Activated T-helper 2 cell treated with anti-CD3 and anti-CD28 coated beads, Interferon-gamma antibody, Interleukin-2, Interleukin-4, amounts not matched to agents 10 μg/mL and 5 μg/mL and 100 μg/mL, durations not matched to agents 14 hours and 24 hours and 36 hours (primary cell): ENCODE measurements at places on chromosomes 6 and 20. TPM values are rescaled to one million over a fixed set of nuclear protein-coding genes. Genes with fewer than 3 reads are reported as not detected.

Gene ZBP1
- total RNA-seq = 0.32 and 0.62 TPM in 2 replicates

Gene PTCHD4
- not detected in 2 replicates for total RNA-seq

Gene POM121L2
- total RNA-seq = not detected in 2 replicates

Gene KCNQ5
- total RNA-seq = 15.3 and 18.8 TPM in 2 replicates

Gene CGA
- total RNA-seq = 0.44 and 0.59 TPM in 2 replicates

Gene PKIB
- total RNA-seq = 0.44 and 0.52 TPM in 2 replicates

GRCh38 chr20:63033794-63034709, 27.3 kb upstream of the BHLHE23 start:
- H3K27me3 ChIP-seq = peaks cover 11% of the 10 kb centered on the region
- DNase-seq = no peak
- H3K4me1 ChIP-seq = peaks cover 6% of the 10 kb centered on the region

GRCh38 chr6:144920391-144920961, 635.3 kb downstream of the UTRN start:
- no peak overlapping the region for H3K4me3 ChIP-seq
- peaks cover 15% of the 10 kb centered on the region for H3K27me3 ChIP-seq
- peaks cover 5% of the 10 kb centered on the region for H3K4me1 ChIP-seq
- no peak for DNase-seq
- no peaks in the 10 kb centered on the region for H3K36me3 ChIP-seq

- H3K4me1 ChIP-seq = no peaks in the 10 kb centered on the region
- no peak overlapping the region for H3K27ac ChIP-seq
- H3K36me3 ChIP-seq = no peaks in the 10 kb centered on the region
- no peaks in the 10 kb centered on the region for H3K27me3 ChIP-seq
- DNase-seq = no peak
Measured at GRCh38 chr6:61562098-61562497, 723.9 kb downstream of the KHDRBS2 start.

- peak overlapping the region; percentile 98 for H3K27ac ChIP-seq
- peaks cover 49% of the 10 kb centered on the region for H3K4me1 ChIP-seq
- DNase-seq = no peak
- H3K36me3 ChIP-seq = peaks cover 42% of the 10 kb centered on the region
Measured at GRCh38 chr20:298776-299391, 1.5 kb downstream of the ZCCHC3 start.

GRCh38 chr6:136014454-136015437, 163.2 kb downstream of the PDE7B start:
- no peak overlapping the region for H3K4me3 ChIP-seq
- H3K36me3 ChIP-seq = peaks cover 7% of the 10 kb centered on the region
- H3K4me1 ChIP-seq = peaks cover 8% of the 10 kb centered on the region
- peaks cover 2% of the 10 kb centered on the region for H3K27me3 ChIP-seq
- no peak overlapping the region for H3K27ac ChIP-seq

DNA sequence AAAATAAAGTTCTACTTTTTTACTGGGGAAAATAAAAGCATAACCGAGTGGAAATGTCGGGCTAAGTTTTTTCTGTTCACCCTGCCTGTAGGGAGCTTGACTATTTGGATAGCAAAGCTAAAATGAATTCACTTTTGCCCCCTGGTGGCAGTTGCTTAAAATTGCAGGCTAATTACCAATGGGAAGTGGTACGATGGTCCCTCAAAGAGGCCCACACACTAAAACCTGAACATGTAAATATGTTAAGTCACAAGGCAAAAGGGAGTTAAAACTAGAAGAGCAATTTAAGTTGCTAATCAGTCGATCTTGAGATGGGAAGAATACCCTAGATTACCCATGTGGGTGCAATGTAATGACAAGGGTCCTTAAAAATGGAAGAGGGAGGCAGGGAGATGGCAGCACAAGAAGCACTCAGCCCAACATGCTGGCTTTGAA, 916 bp upstream of the SUN5 start:
- peaks cover 2% of the 10 kb centered on the region for H3K4me1 ChIP-seq
- DNase-seq = no peak
- no peak overlapping the region for H3K27ac ChIP-seq
- no peak overlapping the region for H3K4me3 ChIP-seq

GRCh38 chr20:5469111-5469510, 152.4 kb upstream of the PROKR2 start:
- no peak for DNase-seq
- H3K4me1 ChIP-seq = no peaks in the 10 kb centered on the region
- no peaks in the 10 kb centered on the region for H3K36me3 ChIP-seq
- H3K27ac ChIP-seq = no peak overlapping the region

DNA sequence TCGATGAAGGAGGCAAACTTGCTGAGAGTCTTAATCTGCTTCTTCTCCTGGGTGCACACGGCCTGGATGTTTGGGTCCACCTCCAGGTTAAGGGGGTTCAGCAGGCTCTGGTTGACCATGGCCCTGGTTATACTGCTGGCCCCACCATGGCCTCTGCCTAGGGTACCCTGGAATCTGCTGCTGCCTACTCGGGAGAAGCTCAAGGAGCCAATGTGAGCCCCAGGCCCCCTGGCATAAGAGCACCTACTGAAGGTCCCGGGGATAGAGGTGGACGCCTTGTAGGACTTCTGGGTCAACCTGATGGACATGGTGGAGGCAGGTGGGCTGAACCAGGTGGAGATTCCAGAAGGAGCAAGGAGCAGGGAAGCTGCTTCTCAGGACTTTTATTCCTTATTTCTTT, 17.9 kb upstream of the FKBP1C start:
- DNase-seq = no peak
- no peak overlapping the region for H3K27ac ChIP-seq
- H3K4me3 ChIP-seq = no peak overlapping the region
- no peaks in the 10 kb centered on the region for H3K36me3 ChIP-seq
- no peaks in the 10 kb centered on the region for H3K27me3 ChIP-seq

GRCh38 chr6:135030532-135031178, 24.0 kb downstream of the HBS1L start:
- peak overlapping the region; percentile 45 for H3K4me3 ChIP-seq
- H3K4me1 ChIP-seq = peaks cover 45% of the 10 kb centered on the region
- H3K27ac ChIP-seq = peak overlapping the region; percentile 78
- no peaks in the 10 kb centered on the region for H3K27me3 ChIP-seq
- DNase-seq = no peak

- H3K36me3 ChIP-seq = peaks cover 12% of the 10 kb centered on the region
- peaks cover 50% of the 10 kb centered on the region for H3K4me1 ChIP-seq
- no peak overlapping the region for H3K4me3 ChIP-seq
- H3K27me3 ChIP-seq = no peaks in the 10 kb centered on the region
Measured at GRCh38 chr6:42407379-42407778, 44.3 kb downstream of the TRERF1 start.

DNA sequence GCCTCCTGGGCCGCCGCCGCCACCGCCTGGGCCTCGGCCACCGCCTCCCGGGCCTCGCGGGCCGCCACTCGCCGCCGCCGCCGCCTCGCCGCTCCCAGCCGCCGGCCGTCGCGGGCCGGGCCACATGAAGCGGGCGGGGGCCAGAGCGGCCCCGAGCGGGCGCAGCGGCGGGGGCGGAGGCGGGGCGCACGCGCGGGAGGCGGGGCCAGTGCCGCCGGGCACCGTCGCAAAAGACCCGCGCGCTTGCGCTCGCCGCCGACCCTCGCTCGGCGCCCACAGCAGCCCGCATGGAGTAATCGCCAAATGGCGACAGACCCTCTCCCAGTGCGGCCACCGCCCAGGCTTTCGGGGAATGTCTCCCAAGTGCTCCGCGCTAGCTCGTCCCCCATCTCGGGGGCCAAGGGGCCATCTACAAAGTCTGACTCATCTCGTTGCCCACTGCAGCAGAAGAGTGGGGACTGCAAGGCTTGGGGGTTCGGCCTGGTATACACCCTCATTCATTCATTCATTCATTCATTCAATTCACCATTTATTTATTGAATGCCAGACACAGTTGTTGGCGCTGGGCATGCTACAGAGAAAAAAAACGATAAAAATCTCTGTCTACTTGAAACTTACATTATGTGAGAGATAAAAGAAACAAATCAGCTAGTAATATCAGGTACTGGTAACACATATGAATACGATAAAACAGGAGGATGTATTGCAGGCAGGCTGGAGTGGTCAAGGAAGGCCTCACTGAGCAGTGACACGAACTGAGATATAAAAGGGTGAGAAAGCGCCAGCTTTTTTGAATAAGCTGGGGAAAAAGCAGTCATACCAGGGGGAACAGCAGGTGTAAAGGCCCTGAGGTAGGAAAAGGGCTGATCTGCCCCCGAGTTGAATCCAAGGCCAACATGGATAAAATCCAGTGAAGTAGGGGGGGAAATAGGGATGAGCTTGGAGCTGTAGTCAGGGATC, at the start of gene B4GALT5:
Gene B4GALT5, minus strand, starts transcription at position 126 of the 960 bp plus-strand sequence. CDS start 188 bp downstream, outside the sequence.
- peaks cover 34% of the 10 kb centered on the region for H3K4me1 ChIP-seq
- H3K27ac ChIP-seq = peak within 1 kb of the TSS; percentile 87
- peaks cover 15% of the 10 kb centered on the region for H3K36me3 ChIP-seq

DNA sequence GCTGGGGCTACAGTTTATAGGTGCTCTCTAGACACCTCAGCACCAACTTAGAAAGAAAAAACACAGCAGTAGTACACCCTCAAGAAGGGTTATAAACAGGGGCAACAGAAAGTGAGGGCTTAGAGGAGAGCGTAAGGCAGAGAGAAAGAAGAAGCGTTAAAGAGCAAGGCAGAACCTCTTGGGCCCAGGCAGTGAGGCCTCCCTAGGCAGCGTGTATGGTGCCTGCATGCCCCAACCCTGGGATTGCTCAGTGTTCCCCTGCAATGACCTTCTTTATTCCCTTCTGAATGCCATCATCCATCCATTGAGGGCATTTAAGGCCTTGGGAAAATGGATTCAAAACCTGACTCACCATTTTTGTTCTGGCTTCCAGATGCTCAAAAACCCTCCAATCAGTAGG, 130.0 kb upstream of the ARG1 start:
- DNase-seq = no peak
- peak overlapping the region; percentile 93 for H3K27ac ChIP-seq
- H3K4me3 ChIP-seq = peak overlapping the region; percentile 87
- no peaks in the 10 kb centered on the region for H3K27me3 ChIP-seq
- H3K36me3 ChIP-seq = peaks cover 35% of the 10 kb centered on the region

GRCh38 chr6:50056242-50056641, 6.5 kb upstream of the DEFB112 start:
- H3K27me3 ChIP-seq = no peaks in the 10 kb centered on the region
- H3K36me3 ChIP-seq = no peaks in the 10 kb centered on the region
- DNase-seq = no peak

GRCh38 chr6:56922645-56923044, 32.3 kb upstream of the BEND6 start:
- no peak for DNase-seq
- no peaks in the 10 kb centered on the region for H3K36me3 ChIP-seq
- peaks cover 33% of the 10 kb centered on the region for H3K27me3 ChIP-seq

DNA sequence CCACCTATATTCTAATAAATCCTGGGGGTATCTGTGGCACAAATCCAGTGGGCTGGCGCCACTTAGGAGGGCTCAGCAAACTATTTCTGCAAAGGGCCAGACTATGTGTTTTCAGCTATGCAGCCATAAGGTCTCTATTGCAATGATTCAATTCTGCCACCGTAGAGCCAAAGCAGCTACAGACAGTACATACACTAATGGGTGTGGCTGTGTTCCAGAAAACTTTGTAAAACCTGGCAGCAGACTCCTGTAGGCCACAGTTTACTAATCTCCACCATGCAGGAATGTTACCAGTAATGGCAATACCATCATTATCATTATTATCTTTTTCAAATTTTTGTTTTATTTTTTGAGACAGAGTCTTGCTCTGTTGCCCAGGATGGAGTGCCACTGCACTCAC, 65.7 kb downstream of the SULF2 start:
- H3K27ac ChIP-seq = no peak overlapping the region
- H3K4me1 ChIP-seq = peaks cover 2% of the 10 kb centered on the region
- H3K4me3 ChIP-seq = no peak overlapping the region
- no peak for DNase-seq

DNA sequence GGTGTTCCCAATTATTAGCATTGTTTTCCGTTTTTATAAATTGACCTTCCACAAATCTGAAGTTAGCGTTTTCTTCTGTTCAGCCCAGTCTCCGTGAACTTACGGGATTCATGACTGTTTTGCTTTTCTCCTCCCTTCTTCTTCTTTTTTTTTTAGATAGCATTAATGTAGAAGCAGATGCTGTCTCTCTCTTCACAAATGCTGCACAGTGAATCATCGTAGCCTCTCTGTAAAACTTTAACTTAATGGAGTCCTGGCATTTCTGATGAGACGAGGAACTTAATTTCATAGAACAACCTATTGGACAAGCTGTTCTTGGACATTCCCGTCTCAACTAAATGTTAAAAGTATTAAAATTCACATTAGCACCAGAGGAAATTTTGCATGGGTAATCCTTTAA, 138.0 kb upstream of the EEF1E1 start:
- no peaks in the 10 kb centered on the region for H3K4me1 ChIP-seq
- DNase-seq = no peak
- peaks cover 7% of the 10 kb centered on the region for H3K27me3 ChIP-seq
